Mucosa of gallbladder (tissue), 1 donor: ENCODE measurements at places on chromosomes 7 and 10.
A peak's percentile ranks its signal among the peaks of the same experiment; 100 is the strongest.

DNA sequence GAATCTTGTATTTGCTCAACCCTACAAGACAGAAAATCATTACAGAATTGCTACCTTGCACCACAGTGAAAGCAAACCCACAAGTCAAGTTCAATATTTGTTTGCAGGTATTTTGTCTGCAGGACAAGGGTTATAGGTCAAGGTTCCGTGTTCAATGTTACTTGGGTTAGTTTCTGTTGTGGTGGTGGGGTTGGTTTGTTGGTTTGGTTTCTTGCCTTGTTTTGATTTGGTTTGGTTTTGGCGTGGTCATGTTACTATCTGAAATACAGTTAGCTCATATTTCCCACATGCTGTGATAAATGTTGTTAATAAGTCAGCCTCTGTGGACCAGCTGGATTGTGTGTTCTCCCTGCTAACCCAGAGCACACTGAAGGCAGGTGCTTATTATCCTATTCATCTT is 75.6 kb upstream of the INSIG1 start:
- DNase-seq = no peak

GRCh38 chr10:21293518-21294356 is 231.7 kb downstream of the SKIDA1 start:
- DNase-seq = no peak

DNA sequence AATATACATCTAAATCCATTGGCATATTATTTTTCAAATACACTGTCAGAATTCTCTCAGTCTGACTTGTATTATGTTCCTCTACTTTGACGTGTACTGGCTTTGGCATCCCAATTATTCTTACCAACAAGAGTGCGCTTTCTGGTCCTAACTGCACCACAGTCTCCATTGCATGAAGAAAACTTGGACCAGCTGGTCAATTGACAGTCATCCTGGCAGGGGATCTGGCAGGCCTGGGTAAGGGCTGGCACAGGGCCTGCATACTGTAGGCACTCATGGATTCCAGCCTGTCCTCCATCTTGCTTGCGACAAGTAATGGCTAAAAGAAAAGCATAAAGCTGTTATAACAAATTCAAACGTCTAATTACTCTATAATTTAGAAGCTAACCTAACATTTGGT is 384.9 kb downstream of the THSD7A start:
- DNase-seq = no peak

GRCh38 chr10:1643161-1643907 is 94.0 kb downstream of the ADARB2 start:
- peak; percentile 30 for DNase-seq

- no peak for DNase-seq
Measured at GRCh38 chr7:69309601-69310000, 288.7 kb upstream of the AUTS2 start.

DNA sequence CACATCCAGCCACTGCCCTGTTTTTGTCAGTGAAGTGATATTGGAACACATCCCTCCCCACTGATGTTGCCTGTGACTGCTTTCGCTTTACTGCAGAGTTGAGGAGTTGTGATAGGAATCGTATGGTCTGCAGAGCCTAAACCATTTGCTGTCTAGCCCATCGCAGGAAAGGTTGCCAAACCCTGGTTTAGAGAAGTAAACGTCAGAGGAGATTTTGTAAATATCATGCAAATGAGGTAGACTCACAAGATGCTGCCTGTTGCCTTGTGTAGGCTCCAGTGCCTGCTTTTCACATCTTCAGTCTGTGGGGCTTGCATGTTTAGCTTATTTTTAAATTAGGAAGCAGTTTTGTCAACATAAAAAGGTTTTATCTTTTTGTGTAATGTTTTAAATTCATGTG is 107.1 kb downstream of the TRRAP start:
- no peak for DNase-seq

- DNase-seq = no peak
Measured at GRCh38 chr10:71587941-71588573, 131.5 kb downstream of the C10orf105 start.

DNA sequence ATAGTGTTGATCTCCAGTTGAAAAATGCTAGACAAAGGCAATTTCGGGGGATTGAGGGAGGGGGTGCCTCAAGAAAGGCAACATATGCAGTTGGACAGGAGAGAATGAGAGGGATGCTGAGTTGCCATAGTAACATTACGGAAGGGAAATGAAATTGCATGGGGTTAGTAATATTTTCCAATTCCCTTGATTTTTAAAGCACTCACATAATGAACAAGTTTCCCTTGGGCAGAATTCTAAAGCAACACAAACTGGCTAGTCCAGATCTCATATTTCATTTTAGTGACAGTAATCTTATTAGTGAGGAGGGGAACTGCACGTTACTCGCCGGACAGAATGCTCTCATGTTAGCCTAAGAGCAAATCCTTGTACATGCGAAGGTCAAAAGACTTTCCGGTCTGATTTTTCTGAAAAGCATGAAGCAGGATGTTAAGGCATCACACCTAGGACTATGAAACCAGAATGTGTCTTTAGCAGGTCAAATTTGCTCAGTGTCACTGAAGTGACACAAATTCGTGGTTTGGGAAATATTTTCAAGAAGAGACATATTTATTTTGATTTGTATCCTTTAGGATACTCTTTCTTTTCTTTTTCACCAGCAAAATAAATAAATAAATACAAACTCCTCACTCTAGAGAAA is 165.5 kb downstream of the ANK3 start:
- DNase-seq = no peak

DNA sequence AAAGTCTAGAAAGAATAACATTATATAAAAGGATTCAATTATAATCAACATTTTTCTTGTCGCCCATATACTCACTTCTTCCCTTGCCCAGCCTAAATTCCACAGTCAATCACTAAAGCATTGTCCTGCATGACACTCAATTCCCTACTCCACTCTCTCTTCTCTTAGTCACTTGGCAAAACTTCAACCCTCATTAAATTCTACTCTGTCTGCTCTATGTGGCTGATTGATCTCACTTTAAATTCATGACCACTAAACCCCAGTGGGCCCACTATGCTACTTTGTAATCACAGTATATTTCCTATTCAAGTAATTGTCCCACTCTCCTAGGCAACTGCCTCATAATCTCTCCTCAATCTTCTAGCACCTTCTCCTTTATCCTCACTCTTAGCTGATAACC is 54.1 kb downstream of the MTERF1 start:
- DNase-seq = no peak

GRCh38 chr7:85602196-85602595 is 415.3 kb upstream of the SEMA3D start:
- DNase-seq = no peak

- DNase-seq = no peak
Measured at GRCh38 chr7:21887353-21887752, 58.3 kb downstream of the CDCA7L start.

DNA sequence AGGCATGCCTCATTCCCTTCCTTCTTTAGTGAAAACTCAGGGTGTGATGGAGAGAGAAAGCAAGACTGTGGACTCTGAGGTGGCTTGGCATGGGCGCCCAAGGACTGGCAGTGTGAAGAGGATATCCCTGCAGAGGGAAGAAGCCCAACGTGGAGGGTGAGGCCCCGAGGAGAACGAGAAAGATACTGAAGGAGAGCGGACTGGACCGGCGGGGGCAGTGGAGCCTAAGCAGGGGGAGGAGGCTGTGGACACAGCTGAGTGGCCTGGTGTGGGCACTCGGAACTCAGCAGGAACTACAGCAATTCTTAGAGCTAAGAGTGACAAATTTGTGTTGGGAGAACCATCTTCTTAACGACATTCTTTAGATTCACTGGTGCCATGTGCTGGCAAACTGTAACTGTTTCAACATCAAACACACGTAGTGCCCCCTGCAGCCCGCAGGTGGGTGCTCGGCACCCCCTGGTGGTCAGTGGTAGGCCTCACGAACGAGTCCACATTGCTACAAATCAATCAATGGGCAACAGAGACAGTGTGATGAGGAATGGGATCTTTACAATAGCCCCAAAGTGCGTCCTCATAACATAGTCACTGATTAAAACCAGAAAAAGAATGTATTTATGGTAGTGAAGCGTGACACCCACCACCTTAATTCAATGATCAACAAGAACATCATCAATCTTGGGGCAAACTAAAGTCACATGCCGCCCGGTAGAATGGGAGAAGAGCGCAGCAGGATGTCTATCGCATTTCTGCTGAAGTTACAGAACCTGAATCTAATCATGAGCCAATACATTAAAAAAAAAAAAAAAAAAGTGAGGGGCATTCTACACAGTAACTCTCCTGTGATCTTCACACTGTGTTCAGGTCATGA is 2.0 kb upstream of the SFTPA1 start:
- DNase-seq = no peak

- no peak for DNase-seq
Measured at GRCh38 chr7:91634485-91635177, 245.9 kb downstream of the MTERF1 start.

GRCh38 chr7:106142136-106142535 is 30.0 kb upstream of the SYPL1 start:
- no peak for DNase-seq

GRCh38 chr10:123382491-123382890 is 228.3 kb downstream of the BUB3 start:
- no peak for DNase-seq
